ENCODE measurements at places on chromosomes 4 and X.

DNA sequence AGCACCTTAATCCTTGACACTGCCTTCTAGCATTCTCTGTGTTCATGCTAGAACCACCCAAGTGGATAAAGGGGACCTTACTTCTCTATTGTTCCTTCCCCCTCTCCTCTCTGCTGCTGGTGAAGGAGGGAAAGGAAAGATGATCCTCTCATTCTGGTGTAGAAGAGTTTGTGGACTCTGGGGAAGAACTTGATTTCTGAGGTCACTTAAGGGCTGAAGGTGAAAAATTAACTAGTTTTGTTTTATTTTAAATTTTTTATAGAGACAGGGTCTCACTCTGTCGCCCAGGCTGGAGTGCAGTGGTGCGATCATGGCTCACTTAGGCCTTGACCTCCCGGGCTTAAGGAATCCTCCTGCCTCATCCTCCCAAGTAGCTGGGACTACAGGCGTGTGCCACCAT is 29.8 kb downstream of the SMS start:
- DNase-seq, result no peak

DNA sequence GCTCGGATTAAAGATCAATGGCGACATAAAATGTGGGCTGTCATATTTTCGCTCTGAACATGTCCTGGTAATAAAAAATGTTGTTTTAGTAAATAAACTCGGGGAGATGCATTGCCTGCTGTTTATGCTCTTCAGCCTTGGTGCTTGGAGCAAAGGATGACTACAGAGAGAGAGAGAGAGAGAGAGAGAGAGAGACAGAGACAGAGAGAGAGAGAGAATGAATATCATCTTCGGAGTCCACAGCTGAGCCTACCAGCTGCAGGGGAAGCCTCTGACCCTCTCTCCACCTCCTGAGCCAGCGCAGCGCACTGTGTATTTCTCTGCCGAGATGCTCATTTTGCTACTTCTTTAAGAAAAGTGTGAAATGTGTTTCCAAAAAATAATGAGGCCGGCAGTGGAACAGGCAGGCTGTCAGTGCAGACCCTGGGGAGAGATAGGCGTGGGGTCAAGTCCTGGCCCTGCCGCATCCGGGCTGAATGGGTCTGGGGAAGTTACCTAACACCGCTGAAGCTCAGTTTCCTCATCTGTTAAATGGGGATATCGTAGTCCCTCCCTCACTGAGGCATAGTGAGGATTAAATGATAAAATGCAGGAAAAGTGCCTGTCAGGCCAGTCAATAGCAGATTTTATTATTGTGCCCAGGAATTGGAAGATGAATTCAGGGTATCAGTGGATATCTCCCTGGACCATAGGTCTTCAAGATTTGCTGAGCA is 58.5 kb upstream of the LGI2 start:
- DNase-seq, result no peak

GRCh38 chr4:7237873-7238272 is 45.5 kb downstream of the SORCS2 start:
- no peak for DNase-seq

DNA sequence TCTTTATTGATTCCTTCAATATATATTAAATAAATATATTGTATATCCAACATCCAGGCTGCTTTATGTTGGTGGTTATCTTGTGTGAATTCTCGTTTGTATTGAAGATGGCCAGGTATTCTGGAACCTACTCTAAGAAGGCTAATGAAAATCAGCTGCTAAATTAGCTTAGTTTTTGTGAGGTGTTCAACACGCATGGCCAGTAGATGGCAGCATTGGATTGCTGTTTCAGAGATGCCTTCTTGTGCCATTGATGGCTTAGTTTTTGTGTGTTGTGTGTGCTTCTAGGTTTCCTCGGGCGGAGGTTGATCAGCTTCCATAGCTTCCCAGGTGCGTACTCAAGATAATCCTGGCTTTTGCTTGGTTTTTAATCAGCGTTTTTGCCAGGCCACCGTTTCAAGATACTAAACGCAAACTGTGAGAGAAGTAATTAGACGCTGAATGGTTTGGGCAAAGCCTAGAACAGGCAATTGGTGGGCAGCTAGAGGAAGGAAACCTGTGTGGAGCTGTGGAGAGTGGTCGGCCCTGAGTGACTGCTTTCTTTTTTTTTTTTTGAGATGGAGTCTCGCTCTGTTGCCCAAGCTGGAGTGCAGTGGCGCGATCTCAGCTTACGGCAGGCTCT is 15.1 kb downstream of the NOCT start:
- DNase-seq, result peak; percentile 89

- no peak for DNase-seq
Observed at GRCh38 chrX:128616933-128617332, 564.7 kb upstream of the ACTRT1 start.
